ENCODE measurements at places on chromosomes 5 and 9.

DNA sequence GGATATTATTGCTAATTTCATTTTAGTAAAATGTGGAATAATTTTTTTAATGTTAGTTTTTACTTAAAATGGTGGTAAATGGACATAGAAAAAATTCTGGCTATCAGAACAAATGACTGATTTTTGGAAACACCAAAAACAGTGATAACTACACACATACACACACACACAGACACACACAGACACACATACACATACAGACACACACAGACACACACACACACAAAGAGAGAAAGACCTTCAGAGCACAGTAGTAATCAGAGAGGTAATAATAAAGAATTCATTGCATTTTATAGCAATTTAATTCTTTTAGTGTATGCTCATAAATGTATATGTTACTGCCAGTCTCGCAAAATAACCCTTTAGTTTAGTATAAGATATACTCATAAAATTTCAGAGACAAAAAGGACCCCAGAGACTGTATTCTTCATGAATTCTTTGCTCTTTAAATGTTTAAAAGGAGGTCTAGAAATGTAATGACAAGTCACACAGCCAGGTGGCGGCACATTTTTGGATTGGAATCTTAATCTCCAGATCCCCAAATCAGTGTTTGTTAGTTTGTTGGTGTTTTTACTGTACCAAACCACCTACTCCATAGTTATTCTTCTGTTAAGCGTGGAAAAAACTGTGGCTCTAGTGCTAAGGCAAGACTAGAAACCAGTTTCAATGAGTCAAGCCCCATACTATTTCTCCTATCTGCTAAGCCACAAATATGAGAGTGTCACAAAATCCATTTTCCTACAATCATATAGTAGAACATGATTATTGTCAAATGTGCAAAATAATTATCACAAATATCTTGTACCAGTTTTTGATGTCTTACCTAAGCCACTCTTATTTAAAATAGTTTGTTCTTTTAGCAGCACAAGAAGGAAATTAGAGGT lies 109.9 kb downstream of the EDIL3 start:
- no peak for DNase-seq

GRCh38 chr9:131525643-131526565 lies 5.2 kb downstream of the UCK1 start:
- DNase-seq = no peak

GRCh38 chr5:39713250-39713916 lies 288.6 kb upstream of the DAB2 start:
- DNase-seq = no peak

DNA sequence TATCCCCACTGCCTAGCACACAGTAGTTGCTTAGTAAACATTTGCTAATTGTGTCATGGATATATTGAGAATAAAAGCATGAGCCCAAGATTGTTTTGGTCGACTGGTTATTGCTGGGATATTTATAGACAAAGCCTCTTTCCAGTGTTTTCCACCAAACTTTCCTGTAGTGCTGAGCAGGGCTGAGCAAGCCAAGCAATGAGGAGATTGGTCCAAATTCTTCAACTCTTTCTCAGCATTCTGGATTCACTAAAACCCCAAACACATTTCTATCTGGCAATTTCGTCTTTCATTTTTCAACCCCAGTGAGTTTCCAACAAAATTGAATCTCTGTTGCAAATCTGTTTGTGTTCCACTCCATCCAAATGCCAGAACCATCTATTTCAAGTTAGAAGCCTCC lies 31.9 kb upstream of the TARS1 start:
- DNase-seq = no peak

DNA sequence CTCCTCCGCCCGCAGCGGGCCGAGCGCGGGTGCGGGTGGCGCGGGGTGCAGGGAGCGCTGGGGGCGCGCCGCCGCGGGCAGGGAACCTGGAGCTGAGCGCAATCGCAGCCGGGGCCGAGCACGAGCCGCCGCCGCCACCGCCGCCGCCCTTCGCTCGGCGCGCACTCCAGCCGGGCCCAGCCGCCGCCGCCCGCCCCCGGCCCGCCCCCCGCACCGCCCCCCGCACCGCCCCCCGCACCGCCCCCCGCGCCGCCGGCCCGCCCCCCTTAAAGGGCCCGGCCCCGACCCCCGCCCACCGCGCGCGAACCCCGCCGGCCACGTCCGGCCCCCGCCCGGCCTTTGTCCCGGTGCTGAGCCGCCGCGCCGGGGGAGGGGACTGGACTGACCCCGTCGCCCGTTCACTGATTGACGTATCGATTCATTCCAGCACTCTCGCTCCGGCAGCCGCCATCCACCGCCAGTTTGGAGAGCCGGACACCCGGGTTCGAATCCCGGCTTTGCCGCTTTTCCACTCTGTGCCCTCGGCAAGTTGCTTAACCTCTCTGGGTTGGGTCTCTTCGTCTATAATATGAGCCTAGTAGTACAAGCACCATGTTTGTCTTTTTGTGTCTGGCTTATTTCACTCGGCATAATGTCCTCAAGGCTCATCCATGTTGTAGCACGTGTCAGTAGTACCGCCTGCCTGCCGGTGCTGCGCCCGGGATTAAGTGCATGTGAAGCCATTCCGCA lies at the start of gene SH3PXD2B:
TSS of gene SH3PXD2B (minus strand) at position 168 of the 729 bp plus-strand sequence. CDS start 173 bp downstream, outside the sequence.
- peak; percentile 36 for DNase-seq

DNA sequence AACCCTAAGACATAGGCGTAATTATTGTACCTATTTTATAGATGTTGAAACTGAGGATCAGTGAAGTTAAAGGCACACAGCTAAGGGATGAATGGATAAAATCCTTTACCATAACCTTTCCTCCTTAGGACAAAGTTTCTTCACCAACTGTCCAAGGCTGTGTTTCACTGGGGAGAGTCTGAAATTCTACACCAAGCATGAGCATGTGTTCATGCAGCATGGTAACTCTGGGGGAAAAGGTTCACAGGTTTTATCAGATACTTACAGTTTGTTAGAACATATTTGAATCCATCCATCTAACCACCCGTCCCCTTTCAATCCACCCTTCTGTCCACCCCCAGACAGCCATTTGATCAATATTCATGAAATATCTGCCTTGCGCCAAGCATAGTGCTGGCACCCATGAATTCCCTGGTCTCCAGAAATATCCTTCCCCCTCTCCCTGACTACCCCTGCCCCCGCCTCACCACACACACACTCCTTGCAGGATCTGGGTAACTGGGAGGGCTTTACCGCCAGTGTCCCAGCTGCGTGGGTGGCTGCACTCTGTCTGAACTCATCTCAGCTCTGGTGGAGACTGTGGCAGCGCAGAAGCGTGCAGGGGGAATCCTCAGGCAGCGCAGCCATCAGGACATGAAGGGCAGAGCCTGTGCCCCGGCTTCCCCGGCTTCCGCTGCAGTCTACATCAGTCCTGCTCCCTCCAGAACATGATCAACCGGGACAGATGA lies 6.3 kb upstream of the KCNIP1 start:
- no peak for DNase-seq

- DNase-seq = no peak
Observed at GRCh38 chr9:89838621-89839020, 233.8 kb downstream of the GADD45G start.

GRCh38 chr9:126367139-126367538 lies 40.5 kb downstream of the MVB12B start:
- no peak for DNase-seq

- DNase-seq = no peak
Observed at GRCh38 chr9:8229226-8229625, 429.6 kb upstream of the DMAC1 start.

DNA sequence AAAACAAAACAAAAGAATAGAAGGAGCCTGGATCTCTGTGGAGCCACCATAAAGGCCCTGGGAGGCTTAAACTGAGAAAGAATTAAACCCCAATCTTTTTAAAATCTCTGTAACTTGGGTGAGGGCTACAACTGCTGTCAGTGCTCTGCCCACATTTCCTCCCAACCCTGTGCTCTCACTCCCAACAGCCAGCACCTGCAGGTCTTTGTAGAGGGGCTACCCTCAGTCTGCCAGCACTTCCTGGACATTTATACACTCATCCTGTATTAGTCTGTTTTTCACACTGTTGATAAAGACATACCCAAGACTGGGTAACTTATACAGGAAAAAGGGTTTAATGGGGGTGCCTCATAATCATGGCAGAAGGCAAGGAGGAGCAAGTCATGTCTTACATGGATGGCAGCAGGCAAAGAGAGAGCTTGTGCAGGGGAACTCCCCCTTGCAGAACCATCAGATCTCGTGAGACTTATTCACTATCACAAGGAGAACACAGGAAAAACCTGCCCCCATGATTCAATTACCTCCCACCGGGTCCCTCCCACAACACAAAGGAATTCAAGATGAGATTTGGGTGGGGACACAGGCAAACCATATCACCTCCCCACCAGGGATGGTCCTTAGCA lies 47.4 kb downstream of the SCAI start:
- no peak for DNase-seq

- no peak for DNase-seq
Observed at GRCh38 chr5:72653586-72653985, 146.4 kb upstream of the ZNF366 start.

- DNase-seq = peak; percentile 56
Observed at GRCh38 chr9:127783111-127784008, 2.5 kb upstream of the CDK9 start.

- DNase-seq = no peak
Observed at GRCh38 chr9:116361547-116361946, 208.0 kb downstream of the PAPPA start.

GRCh38 chr9:110939047-110939446 lies 99.2 kb downstream of the LPAR1 start:
- no peak for DNase-seq

GRCh38 chr5:154844809-154845208 lies 5.6 kb downstream of the FAXDC2 start:
- no peak for DNase-seq

DNA sequence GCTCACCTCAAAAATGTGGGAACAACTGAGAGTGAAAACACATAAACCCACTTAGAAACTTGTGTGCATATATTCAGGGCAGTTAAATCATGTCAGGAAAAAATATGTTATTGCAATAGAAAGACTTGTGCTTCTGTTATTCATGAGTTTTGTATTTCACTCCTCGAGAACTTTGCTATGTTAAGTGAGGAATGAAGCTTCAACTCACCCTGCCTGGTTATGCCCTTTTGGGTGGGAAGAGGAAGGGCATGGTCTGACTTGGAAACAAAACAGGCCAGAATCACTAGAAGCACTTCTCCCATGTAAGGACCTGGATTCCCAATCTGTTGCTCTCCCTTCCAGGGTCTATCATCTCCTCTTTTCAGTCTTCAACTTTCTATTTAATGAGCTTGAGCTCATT lies 14.5 kb downstream of the SLC27A6 start:
- DNase-seq = no peak

DNA sequence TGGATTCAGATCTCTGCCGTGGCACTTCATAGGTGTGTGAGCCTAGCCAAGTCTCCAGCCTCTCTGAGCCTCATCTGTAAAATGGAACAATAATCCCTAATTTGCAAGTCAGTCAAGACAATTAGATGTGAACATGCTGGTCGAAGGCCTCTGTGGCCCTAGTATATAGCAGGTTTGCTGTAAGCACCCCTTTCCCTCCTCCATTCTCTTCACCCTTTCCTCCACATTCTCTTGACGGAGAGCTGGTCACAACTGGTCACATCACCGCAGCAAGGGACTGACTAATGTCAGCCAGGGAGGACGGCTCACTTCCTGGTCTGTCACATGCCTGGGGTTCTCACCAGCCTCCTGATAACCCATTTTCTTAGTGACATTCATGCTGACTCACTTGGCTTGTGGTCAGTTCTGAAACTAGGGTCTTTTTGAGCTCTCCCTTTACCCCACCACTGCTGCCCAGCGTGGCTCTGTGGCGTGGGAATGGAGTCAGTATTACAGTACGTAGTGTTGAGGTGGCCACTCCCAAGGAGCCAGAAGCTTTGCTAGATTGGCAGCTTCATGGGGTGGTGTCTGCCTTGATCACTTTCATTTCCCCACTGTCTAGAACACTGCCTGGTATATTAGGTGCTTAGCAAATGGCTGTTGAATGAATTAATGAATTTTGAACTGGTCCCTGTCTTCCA lies 47.8 kb downstream of the ERGIC1 start:
- DNase-seq = no peak

DNA sequence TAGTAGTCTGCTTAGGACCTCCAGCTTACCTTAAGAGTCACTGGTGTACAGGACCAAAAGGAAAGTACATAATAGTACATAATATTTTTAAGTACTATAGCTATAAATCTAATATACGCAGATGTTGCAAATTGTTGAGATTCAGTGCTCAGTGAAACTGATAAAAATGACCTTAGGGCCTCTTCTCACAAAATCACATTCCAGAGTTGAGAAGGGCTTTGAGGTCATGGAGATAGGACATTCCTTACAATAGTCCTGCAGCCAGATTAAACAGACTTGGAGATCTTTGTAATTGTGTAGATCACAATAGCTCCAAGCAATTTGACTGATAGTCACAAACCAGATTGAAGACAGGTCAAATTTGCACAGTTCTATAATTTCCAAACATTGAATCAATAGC lies 37.7 kb upstream of the PCSK1 start:
- DNase-seq = no peak

DNA sequence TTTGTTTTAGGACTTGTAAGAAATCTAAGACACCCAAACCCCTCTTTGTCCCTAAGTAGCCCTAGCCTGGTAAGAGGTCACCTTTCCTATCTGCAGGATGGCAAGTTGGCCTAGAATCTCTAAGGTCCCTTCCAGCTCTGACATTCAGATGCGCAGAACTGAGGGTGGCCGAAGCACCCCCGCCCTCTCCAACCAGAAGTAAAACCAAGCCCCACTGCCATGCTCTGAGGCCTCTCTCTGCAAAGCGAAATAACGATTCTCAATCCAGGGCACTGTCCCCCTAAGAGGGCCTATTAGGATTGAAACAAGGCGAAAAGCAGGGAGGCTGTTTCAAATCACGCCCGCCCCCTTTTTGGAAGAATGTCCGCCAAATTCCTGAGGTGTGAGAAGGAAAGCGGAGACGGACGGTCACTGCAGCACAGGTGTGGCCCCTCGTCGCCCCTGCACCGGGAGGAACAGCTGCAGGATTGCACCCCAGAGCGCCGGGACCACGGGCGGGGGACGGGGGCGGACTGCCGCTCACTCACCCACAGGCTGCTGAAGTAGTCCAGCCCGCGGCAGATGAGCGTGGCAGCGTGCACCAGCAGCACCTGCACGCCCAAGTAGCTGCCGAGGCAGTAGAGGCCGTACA lies 824 bp downstream of the TMEM245 start:
- no peak for DNase-seq

- DNase-seq = no peak
Observed at GRCh38 chr9:12351293-12352044, 341.7 kb upstream of the TYRP1 start.

GRCh38 chr5:28414619-28415018 lies 1376.2 kb upstream of the CDH9 start:
- DNase-seq = no peak

GRCh38 chr9:130640681-130641080 lies 23.7 kb upstream of the PRDM12 start:
- no peak for DNase-seq

GRCh38 chr9:120918931-120919842 lies 7.4 kb downstream of the TRAF1 start:
- no peak for DNase-seq

GRCh38 chr5:151406322-151406947 lies 41.0 kb upstream of the SLC36A1 start:
- DNase-seq = no peak
